HFFc6 (cell line): ENCODE measurements at places on chromosomes 1 and 21. TPM values are rescaled to one million over a fixed set of nuclear protein-coding genes. Genes with fewer than 3 reads are reported as not detected.
A peak's percentile ranks its signal among the peaks of the same experiment; 100 is the strongest.

GRCh38 chr1:2413495-2414296, 1.3 kb upstream of the PEX10 start:
- H3K27ac ChIP-seq, result peak overlapping the region; percentile 71
- no peak for DNase-seq
- H3K4me1 ChIP-seq, result peaks cover 12% of the 10 kb centered on the region
- H3K36me3 ChIP-seq, result no peaks in the 10 kb centered on the region; the same call in 1 of the 2 replicates
- peaks cover 8% of the 10 kb centered on the region for H3K27me3 ChIP-seq
- peak overlapping the region; percentile 79 for H3K4me3 ChIP-seq

DNA sequence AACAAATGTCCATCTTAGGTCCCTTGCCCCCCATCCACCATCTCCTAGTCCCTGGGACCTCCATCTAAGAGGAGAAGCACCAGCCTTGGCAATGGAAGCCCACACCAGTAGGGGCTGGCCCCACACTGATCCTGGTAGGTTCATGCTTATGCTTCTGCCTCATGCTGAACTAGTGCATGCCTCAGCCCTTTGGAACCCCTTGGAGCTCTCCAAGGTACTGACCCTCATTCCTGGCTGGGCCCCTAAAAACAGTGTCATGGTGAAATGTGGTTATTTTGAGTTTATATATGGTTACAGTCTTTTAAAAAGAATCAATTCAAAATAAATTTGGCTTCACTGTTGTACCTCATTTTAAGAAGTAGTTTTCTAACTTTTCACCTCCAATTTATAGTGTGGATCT, 108.3 kb downstream of the HIVEP3 start:
- H3K27ac ChIP-seq, result no peak overlapping the region
- peaks cover 3% of the 10 kb centered on the region; the same call in 1 of the 2 replicates for H3K27me3 ChIP-seq
- peaks cover 20% of the 10 kb centered on the region for H3K4me1 ChIP-seq
- DNase-seq, result peak; percentile 54
- no peaks in the 10 kb centered on the region for H3K36me3 ChIP-seq

DNA sequence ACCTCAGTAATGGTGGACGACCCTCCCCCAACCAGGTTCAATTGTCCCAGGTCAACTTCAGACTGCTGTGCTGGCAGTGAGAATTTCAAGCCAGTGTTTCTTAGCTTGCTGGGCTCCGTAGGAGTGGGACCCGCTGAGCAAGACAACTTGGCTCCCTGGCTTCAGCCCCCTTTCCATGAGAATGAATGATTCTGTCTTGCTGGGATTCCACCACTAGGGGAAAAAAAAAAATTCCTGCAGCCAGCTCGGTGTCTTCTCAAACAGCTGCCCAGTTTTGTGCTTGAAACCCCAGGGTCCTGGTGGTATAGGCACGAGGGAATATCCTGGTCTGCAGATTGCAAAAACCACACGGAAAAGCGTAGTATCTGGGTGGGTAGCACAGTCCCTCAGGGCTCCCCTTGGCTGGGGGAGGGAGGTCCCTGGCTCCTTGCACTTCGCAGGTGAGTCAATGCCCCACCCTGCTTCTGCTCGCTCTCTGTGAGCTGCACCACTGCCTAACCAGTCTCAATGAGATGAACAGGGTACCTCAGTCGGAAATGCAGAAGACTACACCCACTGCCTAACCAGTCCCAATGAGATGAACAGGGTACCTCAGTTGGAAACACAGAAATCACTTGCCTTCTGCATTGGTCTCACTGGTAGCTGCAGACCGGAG, 41.5 kb downstream of the GBP6 start:
- no peaks in the 10 kb centered on the region for H3K4me1 ChIP-seq
- no peaks in the 10 kb centered on the region for H3K36me3 ChIP-seq
- H3K27ac ChIP-seq, result no peak overlapping the region
- no peak overlapping the region for H3K4me3 ChIP-seq
- peaks cover 1% of the 10 kb centered on the region; the same call in 1 of the 2 replicates for H3K27me3 ChIP-seq

DNA sequence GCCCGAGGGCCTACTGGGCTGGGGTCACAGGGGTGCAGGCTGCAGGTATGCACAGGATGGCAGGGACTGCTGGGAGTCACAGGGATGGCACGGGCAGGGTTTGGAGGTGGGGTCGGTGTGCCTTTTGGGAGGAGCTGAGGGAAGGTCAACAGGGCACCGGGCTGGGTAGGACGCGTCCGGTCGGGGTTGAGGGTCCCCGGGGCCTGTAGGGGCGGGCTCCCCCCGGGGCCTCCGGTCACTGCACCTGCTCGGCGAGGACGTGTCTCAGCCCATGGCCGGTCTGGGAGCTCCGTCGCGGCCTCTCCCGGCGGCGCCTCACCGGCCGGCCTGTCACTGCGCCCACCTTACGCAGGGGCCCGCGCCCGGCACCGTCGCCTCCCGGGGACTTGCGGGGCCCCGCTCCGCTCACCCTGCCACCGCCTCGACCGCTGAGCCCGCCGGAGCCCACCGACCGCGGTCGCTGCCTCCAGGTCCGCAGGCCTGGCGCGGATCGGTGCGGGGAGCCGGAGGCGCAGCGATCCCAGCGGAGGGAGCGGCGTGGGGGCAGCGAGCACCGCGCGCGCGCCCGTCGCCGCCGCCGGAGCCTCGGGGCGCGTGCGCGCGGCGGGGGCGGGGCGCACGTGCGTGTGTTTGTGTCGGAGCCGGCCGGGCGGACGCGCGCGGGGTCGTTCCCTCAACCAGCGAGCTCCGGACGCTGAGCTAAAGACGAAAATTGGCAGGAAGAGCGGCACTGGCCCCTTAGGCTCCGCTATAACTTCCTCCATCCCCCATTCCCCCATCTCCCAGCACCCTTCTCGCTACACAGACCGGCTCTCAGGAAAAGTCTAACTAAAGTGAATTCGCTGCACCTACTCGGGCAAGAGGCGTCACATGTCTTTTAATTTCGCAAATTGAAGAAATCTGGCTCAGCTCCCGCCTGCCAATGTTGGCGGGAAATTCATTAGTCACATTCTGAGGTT, at the start of gene AMIGO1:
Gene AMIGO1, minus strand, starts transcription at position 552 of the 959 bp plus-strand sequence. CDS start 815 bp downstream, outside the sequence.
- H3K4me1 ChIP-seq, result peaks cover 28% of the 10 kb centered on the region; the same call in 1 of the 2 replicates
- peak within 1 kb of the TSS; percentile 91 for H3K4me3 ChIP-seq
- 0 out of 2 replicates have a peak within 1 kb of the TSS, but pooled peaks have one; percentile 51 for H3K27ac ChIP-seq
- no peak for DNase-seq

DNA sequence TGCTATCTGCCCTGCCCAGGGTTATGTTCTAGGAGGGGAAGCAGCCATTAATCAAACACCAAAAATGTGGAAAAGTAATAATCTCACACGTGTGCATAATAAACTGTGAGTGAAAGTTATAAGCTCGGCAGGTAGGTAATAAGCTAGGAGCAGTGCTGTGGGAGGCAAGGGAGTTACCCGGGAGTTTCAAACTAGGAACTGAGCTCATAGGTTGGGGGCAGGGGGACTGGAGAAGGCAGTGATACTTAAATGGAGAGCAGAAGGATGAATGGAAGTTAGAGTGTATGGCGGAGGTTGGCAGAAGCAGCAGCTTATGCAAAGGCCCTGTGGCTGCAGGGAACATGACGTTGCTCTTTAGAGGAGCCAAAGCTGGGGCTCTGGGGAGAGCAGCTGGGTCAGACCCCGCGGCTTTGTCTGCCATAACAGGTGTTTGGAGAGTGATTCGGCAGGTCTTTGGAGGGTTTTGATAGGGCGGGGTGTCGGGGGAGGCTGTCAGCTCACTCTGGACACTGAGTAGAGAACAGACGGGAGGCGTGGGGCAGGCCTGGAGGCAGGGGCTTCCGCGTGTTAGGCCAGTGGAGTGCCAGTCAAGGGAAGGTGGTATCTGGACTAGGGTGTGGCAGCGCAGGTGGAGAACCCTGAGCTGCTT, 20.0 kb downstream of the PTPRF start:
- DNase-seq, result no peak
- H3K27me3 ChIP-seq, result peaks cover 3% of the 10 kb centered on the region
- peaks cover 14% of the 10 kb centered on the region for H3K4me1 ChIP-seq

GRCh38 chr1:164272156-164272555, 286.8 kb upstream of the PBX1 start:
- H3K4me1 ChIP-seq, result no peaks in the 10 kb centered on the region
- no peak for DNase-seq
- no peaks in the 10 kb centered on the region; the same call in 1 of the 2 replicates for H3K36me3 ChIP-seq

- no peak overlapping the region for H3K4me3 ChIP-seq
- H3K27ac ChIP-seq, result peak overlapping the region; percentile 90
- peaks cover 55% of the 10 kb centered on the region for H3K4me1 ChIP-seq
- H3K36me3 ChIP-seq, result peaks cover 33% of the 10 kb centered on the region
- no peaks in the 10 kb centered on the region; the same call in none of the 2 replicates for H3K27me3 ChIP-seq
- peak; percentile 14 for DNase-seq
These were observed 23.2 kb downstream of the TRIM45 start for GRCh38 chr1:117098287-117098890.

GRCh38 chr1:2376261-2376741, 15.1 kb downstream of the MORN1 start:
- H3K27me3 ChIP-seq, result peaks cover 2% of the 10 kb centered on the region
- H3K27ac ChIP-seq, result no peak overlapping the region
- no peaks in the 10 kb centered on the region for H3K4me1 ChIP-seq
- DNase-seq, result no peak
- no peaks in the 10 kb centered on the region for H3K36me3 ChIP-seq

GRCh38 chr1:110434946-110435345, 16.0 kb upstream of the PROK1 start:
- no peak overlapping the region for H3K4me3 ChIP-seq
- H3K27ac ChIP-seq, result no peak overlapping the region
- DNase-seq, result no peak
- H3K4me1 ChIP-seq, result peaks cover 6% of the 10 kb centered on the region; the same call in 1 of the 2 replicates
- no peaks in the 10 kb centered on the region for H3K36me3 ChIP-seq

- no peaks in the 10 kb centered on the region for H3K27me3 ChIP-seq
- H3K4me1 ChIP-seq, result peaks cover 37% of the 10 kb centered on the region
- H3K36me3 ChIP-seq, result peaks cover under 1% of the 10 kb centered on the region; the same call in 1 of the 2 replicates
- DNase-seq, result no peak
- peak overlapping the region; percentile 92 for H3K27ac ChIP-seq
These were observed 1.0 kb upstream of the ARID1A start for GRCh38 chr1:26694638-26695355.

GRCh38 chr1:67892476-67893125, 59.3 kb upstream of the GNG12 start:
- H3K27ac ChIP-seq, result peak overlapping the region; percentile 33
- H3K4me1 ChIP-seq, result peaks cover 88% of the 10 kb centered on the region
- no peak overlapping the region for H3K4me3 ChIP-seq
- peaks cover 8% of the 10 kb centered on the region for H3K36me3 ChIP-seq

GRCh38 chr1:51236531-51237350, 668 bp downstream of the RNF11 start:
- no peak overlapping the region for H3K4me3 ChIP-seq
- H3K4me1 ChIP-seq, result peaks cover 21% of the 10 kb centered on the region
- H3K27ac ChIP-seq, result no peak overlapping the region

GRCh38 chr1:7018351-7018750, 233.1 kb downstream of the CAMTA1 start:
- no peak for DNase-seq
- no peaks in the 10 kb centered on the region for H3K4me1 ChIP-seq
- H3K27ac ChIP-seq, result no peak overlapping the region
- no peaks in the 10 kb centered on the region for H3K36me3 ChIP-seq

GRCh38 chr1:207362962-207363860, 41.7 kb downstream of the CD55 start:
- H3K27ac ChIP-seq, result no peak overlapping the region
- H3K4me1 ChIP-seq, result no peaks in the 10 kb centered on the region
- DNase-seq, result peak; percentile 9

- peak; percentile 65 for DNase-seq
- H3K27ac ChIP-seq, result peak overlapping the region; percentile 76
- H3K36me3 ChIP-seq, result 0 out of 2 replicates have a peak, but pooled peaks cover 9% of the 10 kb centered on the region
These were observed 1.8 kb upstream of the CHML start for GRCh38 chr1:241641773-241642592.

DNA sequence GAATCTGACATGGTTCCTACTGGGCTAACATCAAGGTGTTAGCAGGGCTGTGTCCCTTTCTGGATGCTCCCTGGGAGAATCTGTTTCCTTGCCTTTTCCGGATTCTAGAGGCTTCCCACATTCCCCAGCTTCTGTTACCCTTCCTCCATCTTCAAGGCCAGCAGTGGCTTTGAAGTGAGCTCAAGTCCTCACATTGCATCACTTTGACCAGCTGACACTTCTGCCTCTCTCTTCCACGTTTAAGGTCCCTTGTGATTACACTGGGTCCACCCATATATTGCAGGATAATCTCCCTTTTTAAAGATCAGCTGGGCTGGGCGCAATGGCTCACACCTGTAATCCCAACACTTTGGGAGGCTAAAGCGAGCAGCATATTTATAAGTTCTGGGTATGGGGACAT, 33.1 kb downstream of the CNST start:
- peaks cover 5% of the 10 kb centered on the region; the same call in 1 of the 2 replicates for H3K27me3 ChIP-seq
- DNase-seq, result no peak
- no peak overlapping the region for H3K27ac ChIP-seq
- peaks cover 76% of the 10 kb centered on the region for H3K4me1 ChIP-seq

DNA sequence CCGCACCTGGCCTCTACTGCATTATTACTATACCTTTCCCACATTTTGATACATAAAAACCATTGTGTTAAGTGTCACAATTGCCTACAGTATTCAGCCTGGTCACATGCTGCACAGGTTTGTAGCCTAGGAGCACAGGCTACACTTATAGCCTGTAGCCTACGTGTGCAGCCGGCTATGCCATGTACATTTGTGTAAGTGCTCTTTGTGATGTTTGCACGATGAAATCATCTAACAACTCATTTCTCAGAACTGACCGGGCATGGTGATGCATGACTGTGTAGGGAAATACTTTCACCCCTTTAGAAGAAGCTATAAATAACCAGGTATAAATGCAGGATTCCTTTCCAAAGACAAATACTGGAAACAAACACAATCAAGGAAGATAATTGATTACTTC, 12.1 kb downstream of the ERG start:
- peak overlapping the region; percentile 5; the same call in 1 of the 2 replicates for H3K4me3 ChIP-seq
- no peaks in the 10 kb centered on the region for H3K36me3 ChIP-seq
- peak; percentile 80 for DNase-seq
- H3K4me1 ChIP-seq, result peaks cover 23% of the 10 kb centered on the region
- peak overlapping the region; percentile 44; the same call in 1 of the 2 replicates for H3K27ac ChIP-seq

GRCh38 chr1:162872981-162873380, 12.0 kb upstream of the CCDC190 start:
- H3K27me3 ChIP-seq, result no peaks in the 10 kb centered on the region
- peaks cover 48% of the 10 kb centered on the region for H3K4me1 ChIP-seq
- peak overlapping the region; percentile 88; the same call in 1 of the 2 replicates for H3K27ac ChIP-seq
- H3K36me3 ChIP-seq, result peaks cover 39% of the 10 kb centered on the region

DNA sequence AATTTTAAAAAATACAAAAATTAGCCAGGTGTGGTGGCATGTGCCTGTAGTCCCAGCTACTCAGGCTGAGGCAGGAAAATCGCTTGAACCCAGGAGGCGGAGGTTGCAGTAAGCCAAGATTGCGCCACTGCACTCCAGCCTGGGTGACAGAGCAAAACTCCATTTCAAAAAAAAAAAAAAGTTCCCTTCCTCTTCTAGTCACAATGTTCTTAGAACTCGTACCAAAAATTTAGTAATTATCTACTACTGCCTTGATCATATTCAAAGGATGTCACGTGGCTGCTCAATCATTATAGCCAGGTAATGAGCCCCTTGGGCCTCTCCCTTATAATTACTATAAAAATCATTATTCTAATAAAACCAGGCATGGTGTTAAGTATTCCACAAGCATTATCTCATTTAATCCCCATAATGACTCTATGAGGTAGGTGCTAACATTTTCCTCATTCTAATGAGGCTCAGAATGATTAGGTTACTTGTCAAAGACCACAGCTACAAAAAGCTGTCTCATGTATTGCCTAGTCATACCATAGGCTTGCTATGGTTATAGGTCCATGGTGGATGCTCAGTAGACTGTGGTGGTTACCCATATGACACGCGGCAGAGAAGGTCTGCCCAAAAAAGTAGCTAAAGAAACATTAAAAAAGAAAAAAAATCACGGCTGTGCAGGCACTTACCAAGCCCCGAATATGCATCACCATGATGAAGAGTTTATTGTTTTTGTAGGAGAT, 15.5 kb upstream of the PPP1R15B start:
- H3K4me1 ChIP-seq, result peaks cover 51% of the 10 kb centered on the region
- H3K4me3 ChIP-seq, result no peak overlapping the region
- H3K27me3 ChIP-seq, result peaks cover 2% of the 10 kb centered on the region
- DNase-seq, result no peak

The PALMD gene
- total RNA-seq, result not detected in 3 replicates

The RASAL2 gene
- total RNA-seq, result 21.2 and 27.9 TPM in 2 replicates

The UBE2U gene
- not detected in 3 replicates for total RNA-seq

The INKA2 gene
- 1.1 to 3.3 TPM (median 3.0 TPM) in 3 replicates for total RNA-seq
